Activated T-cell treated with anti-CD3 and anti-CD28 coated beads, Interleukin-2, amount 50 U/mL, for 72 hours (primary cell): ENCODE measurements at places on chromosomes 16 and 17. TPM values are rescaled to one million over a fixed set of nuclear protein-coding genes. Genes with fewer than 3 reads are reported as not detected.

CES5A gene
- total RNA-seq = not detected

P2RX5 gene
- total RNA-seq = 60.1 TPM

KCNG4 gene
- total RNA-seq = not detected

DNA sequence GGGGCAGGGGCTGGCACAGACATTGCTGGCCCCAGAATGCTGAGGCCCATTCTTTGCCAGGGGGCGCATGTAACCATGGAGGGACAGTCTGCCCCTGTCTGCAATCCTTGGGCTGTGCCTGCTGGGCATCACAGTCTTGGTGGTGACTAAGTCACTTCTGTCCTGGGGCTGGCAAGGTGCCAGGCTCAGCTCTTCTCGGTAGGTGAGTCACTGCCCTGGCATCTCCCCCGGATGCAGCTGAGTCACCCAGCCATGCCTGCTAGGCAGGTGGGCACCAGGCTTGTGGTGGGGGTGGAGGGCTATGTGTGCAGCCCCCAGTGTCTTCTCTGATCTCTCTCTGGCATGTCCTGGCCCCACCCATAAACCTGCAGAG, 5.6 kb downstream of the RARA start:
- H3K27me3 ChIP-seq = no peaks in the 10 kb centered on the region
- peak overlapping the region; percentile 72 for H3K4me3 ChIP-seq
- H3K36me3 ChIP-seq = no peaks in the 10 kb centered on the region
- peaks cover 61% of the 10 kb centered on the region for H3K4me1 ChIP-seq

GRCh38 chr16:76729525-76729924, 452.3 kb downstream of the CNTNAP4 start:
- no peaks in the 10 kb centered on the region for H3K4me1 ChIP-seq
- H3K36me3 ChIP-seq = no peaks in the 10 kb centered on the region
- no peak overlapping the region for H3K4me3 ChIP-seq
- H3K27me3 ChIP-seq = no peaks in the 10 kb centered on the region

DNA sequence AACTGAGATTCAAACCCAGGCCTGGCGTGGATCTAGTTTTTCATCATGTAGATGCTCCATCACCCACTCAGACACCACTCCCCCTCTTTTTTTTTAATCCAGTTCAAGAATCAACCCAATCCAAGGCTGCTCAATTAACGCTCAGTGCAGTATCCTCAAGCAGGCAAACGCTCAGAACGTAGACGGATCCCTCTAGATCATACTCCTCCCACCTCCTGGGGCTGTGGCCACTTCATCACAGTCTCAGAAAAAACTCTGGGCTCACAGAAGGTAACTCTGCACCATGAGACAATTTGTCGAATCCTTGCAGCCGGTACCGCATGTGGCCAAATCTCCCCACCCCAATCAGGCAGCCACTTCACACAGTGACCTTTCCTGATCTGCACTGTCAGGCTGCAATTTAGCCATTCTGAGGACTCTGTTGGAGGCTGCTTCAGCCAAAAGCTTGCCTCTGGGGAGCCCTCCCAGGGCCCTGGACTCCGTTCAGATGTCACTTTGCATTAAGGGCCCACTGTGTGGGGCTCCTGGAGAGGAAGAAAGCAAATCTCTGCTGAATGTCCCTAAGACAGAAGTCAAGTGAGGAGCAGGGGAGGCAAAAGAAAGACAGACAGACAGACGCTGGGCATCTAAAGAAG, 183.5 kb downstream of the XYLT1 start:
- H3K4me3 ChIP-seq = no peak overlapping the region
- peaks cover 9% of the 10 kb centered on the region for H3K4me1 ChIP-seq
- no peak overlapping the region for H3K27ac ChIP-seq
- no peak for DNase-seq
- no peaks in the 10 kb centered on the region for H3K27me3 ChIP-seq
- no peaks in the 10 kb centered on the region for H3K36me3 ChIP-seq

DNA sequence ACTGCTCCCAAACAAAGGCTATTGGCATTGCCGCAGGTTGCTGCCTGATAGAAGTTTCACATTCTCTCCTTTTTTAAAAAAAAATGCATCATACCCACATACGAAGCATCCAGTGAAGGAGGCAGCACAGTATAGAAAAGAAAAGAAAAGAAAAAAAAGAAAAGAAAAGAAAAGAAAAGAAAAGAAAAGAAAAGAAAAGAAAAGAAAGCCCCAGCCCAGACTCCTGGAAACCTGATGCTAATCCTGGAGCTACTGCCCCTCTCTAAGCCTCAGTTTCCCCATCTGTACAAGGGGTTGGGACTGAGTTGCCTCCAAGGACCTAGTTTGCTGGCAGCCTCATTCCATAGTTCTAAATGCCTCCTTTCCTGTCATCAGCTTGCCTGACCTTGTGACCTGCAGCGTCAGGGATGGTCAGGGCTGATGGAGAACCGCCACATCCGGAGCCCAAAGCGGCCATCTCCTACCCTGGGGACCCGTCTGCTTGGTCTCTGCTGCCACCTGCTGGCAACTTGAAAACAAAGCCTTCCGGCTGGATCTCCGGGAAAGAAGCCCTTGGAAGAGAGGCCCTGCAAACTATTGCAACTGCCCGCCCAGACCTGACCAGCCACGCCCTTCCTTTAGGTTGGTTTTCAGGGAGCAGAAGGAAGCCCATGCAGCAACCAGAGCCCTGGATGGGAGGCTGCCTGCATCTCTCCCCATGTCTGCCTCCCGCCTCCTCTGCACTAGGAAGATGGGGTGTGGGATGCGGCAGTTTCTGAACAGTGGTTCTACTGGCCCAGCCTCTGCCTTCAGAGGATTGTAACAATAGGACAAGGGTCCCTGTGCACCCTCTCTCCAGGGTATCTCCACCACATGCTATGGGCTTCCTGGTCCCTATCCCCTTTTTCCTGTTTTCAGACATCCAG, 13.0 kb downstream of the AIPL1 start:
- no peaks in the 10 kb centered on the region for H3K36me3 ChIP-seq
- H3K4me1 ChIP-seq = peaks cover 10% of the 10 kb centered on the region
- H3K27me3 ChIP-seq = peaks cover 28% of the 10 kb centered on the region
- DNase-seq = peak; percentile 77

DNA sequence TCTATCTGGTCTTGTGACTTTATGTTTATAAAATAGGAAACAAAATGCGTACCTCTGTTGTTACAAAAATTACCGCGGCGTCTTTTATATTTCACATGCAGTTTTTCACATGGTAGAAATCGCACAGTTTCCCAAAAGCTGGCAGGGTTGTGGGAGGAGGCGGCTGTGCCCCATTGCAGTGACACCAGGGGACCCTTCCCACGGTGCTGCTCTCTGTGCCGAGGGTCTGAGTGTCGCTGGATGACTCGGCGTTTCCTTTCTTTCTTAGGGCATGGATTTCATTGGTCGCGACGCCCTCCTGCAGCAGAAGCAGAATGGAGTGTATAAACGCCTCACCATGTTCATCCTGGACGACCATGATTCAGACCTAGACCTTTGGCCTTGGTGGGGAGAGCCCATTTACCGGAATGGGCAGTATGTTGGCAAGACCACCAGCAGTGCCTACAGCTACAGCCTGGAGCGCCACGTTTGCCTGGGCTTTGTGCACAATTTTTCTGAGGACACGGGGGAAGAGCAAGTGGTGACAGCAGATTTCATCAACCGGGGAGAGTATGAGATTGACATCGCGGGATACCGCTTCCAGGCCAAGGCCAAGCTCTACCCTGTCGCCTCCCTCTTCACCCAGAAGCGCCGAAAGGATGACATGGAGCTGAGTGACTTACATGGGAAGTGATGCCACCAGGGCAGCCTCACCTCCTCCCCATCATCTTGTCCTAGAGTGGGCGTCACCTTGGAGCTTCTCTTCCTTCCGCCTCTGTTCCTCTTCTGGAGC, 17.2 kb upstream of the CLEC18C start:
- H3K27ac ChIP-seq = peak overlapping the region; percentile 61
- peaks cover 4% of the 10 kb centered on the region for H3K36me3 ChIP-seq
- no peak overlapping the region for H3K4me3 ChIP-seq
- no peaks in the 10 kb centered on the region for H3K27me3 ChIP-seq
